ENCODE measurements at places on chromosomes 6 and 20.

GRCh38 chr6:34341481-34341971, 50.9 kb downstream of the NUDT3 start:
- no peak for DNase-seq

GRCh38 chr6:70764706-70765105, 97.0 kb downstream of the SMAP1 start:
- no peak for DNase-seq

DNA sequence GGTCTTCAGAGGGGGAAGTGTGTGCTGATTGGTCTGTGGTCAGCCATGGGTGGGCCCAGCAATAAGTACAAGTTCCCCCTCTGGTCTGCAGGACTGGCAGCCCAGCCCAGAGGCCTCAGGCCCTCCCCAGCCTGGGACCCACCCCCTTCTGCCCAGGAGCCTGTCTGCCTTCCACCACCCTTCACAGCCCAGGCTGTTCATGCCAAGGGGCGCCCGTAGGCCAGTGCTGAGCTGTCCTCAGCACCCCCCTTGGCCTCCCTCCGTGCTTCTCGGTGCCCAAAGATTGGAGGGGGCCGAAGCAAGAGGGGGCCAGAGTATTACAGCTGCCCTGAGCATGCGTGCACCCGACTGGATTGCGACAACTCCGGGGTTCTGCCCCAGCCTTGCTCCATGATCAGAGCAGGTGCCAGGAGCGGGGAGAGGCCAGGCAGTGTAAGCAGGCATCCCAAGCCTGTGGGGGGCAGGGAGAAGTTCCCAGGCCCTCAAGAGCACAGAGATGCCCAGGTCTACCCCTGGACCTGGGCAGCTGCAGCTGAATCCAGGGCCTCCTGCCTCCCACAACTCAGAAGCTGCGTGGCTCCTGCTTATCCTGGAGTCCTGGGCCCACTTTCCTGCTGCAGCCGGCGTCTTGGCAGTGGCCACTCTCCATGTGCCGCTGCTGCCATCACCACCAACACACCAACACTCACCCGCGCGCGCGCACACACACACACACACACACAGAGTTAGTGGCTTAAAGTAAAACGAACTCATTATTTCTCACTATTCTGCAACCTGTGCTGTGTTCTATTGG, 33.3 kb downstream of the CST9L start:
- no peak for DNase-seq

DNA sequence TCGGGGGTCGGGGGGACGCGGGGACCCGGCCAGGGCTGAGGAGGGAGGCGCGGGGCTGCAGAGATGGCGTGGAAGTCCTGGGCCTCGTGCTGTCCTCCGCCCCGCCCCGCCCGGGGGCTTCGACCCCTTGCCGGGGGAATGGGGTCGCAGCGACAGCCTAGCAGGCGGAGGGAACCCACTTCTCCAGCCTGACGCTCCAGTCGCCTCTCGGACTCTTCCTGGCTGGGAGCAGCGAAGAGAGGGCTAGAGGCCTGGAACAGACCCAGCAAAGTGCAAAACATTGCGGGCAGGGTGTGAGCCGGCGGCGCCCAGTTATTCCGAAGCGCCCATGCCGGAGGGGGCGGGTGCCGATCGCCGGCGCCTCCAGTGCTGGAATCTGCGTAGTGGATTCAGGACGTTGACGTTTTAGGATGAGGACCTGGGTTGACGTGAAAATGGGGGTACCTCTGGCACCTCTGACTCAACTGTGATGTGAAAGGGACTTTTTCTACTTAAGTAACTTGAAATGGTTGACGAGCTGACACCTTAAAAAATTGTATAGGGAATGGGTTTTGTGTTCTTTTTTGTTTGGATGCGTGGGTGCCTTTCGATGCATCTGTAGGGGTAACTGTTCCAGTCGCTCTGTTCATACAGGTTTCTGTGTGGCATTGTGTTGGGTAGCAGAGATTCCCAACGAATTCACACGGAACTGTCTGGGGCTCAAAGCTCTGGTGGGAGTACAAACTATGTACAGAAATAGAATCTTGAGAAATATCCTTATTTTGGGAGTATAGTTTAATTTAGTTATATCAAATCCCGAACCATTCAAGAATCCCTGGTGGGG, 1.4 kb downstream of the SLC35F1 start:
- DNase-seq: no peak

DNA sequence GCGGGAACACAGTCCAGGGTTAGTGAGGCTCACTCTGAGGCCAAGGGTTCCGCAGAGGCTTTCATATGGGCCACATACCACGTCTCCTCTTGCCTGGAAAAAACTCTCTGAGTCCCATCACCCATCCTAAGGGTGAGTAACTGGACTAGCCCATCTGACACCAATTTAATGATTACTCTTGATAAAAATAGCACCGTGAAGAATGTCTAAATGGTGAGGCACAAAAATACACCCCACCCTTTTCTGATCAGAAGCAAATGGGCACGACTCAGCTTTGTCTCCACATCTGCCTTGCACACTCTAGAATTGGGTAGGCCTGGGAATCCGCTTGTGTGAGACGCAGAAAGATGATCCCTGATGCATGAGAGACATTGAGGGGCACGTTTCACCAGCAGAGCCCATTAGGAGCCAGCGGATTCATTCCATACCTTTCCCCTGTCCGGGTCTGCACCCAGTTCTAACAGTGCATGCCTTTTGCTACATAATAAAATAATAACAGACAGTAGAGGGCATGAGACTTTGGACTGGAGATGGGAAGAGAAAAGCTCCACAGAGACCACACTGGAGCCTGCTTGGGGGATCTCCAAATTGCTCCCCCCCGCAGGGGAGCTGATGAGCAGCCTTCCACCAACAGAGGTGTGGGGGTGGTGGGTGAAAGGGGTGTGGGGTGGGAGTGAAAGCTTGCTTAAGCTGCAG, 110.0 kb upstream of the KCNK16 start:
- no peak for DNase-seq

DNA sequence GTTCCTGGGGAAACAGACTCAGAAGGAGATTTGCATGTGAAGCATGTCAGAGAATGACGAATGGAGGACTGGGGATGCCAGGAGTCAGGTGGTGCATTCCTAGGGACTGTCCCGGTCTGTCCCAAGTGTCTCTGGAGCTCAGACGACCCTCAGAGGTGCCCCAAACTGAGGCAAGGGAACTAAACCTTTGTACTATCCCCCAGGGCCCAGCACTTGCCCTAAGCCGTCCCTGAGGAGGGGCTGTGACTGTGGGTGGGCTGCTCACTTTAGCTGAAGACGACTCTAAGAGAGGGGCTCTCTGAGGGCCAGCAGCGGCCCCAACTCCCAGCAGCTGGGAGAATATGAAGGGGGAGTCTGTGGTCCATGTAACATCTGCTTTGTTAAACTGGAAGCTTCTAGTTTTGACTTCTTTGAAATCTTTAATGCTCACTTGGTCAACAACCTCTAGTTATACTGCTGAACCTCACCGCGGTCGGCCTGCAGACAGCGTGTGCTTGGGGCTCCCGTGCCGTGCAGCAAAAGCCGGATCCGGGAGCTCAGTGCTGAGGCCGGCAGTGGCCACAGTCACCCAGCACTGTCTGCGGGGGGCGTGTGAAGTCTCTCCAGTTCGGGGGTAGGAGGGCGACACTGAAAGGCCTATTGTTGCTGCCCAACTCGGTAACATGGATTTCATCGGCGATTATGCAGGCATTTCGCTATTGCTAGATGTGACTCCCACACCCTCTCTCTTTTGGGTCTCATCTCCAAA, 34.2 kb downstream of the TUBB2B start:
- peak; percentile 60 for DNase-seq

DNA sequence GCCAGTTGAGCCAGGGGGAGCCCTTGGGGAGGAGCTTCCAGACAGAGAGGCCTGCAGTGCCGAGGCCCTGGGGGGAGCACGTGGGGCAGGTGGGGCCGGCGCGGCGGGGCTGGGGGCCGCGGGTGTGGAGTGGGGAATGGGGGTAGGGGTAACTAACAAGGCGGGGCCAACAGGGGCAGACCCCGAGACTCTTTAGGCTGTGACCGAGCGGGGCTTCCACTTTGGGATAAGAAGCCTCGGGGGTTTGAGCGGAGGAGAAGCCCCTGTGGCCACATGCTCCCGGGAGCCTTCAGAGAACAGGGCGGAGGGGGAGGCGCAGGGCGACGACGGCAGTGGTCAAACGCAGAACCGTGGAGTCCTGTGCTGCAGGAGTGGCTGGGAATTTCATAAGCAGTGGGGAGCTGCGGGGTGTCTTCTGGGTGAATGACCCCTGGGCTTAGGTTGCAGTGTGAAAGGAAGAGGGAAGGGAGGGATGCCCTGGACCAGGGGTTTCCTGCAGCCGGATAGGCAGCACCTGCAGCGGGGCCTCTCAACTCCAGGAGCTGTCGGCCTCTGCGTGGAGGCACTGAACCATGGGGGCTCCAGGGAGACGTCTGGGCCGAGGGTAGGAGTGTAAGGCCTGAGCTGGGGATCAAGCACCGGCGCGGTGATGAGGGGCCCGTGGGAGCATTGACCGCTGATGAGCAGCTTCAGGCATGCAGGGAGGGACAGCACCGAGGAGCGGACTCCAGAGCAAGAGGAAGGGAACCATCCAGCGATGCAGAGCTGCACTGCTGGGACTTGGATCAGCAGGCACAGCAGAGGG, 121.0 kb downstream of the SYNDIG1 start:
- DNase-seq: peak; percentile 44

- no peak for DNase-seq
Observed at GRCh38 chr6:41519745-41520699, 26.2 kb upstream of the FOXP4 start.

DNA sequence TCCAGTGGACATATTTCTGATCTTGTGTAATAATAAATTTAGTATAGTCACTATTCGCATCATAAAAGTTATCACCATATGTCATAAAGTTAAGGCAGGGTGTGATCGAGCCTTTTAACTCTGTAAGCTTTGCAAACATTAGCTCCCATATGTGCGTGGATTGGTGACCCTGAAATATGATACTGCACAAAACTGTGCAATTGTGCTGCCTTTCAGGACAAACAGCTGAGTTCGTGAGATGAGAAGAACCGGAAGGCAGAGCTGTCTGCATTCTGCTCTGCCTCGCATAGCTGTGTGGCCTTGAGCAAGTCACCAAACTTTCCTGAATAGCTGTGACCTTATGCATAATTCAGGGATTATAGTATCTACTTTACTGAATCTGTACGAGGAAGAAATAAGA, 3.2 kb upstream of the PLEKHG1 start:
- no peak for DNase-seq

DNA sequence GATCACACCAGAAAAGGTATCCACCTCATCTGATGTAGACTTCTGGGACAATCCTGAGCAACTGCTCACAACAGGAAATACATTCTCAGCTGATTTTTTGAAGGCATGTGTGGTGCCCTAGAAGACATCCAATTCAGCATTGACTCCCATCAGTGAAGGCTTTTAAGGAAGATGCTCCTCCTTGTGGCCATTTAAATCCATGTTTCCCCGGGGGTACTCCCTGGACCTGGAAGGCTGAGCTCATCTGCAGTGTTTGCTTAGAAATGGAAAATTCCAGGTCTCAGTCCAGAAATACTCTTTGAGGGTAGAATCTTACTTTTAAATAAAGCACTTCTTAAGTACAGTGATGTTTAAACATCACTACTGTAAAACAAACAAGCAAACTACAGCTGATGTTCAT, 195.5 kb upstream of the PDE10A start:
- no peak for DNase-seq

DNA sequence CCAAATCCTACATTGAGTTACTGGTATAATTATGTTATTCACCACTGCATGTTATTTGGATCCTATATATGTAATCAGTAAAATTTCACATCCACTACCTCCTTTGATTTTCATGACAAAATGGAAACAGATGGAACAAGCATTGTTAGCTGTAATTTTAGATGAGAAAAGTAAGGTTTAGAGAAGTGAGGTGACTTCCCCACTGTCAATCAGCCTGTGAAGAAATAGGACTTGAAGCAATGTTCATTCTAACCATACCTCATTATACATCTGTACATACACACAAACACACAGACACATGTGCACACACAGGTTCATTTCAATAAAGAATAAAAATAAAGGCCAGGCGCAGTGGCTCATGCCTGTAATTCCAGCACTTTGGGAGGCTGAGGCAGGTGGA, 23.7 kb upstream of the QKI start:
- DNase-seq: no peak

DNA sequence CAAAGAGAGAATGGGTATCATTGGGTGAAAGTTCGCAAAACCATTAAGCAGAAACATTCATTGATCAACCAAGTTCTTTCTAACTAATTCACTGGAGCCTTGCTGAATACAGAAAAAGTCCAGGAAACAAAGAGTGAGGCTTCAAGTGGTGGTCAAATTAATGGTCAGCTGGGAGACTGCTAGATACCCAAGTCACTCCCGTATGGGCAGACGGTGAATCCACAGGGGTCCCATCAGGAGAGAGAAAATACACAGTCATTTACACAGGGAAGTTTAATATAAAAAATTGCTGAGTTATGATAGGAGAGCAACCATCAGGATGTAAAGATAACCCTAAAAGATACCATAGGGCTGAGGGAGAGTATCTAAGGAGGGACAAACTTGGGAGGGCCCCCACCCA, 198.7 kb upstream of the DTNBP1 start:
- no peak for DNase-seq

- no peak for DNase-seq
Observed at GRCh38 chr6:167789358-167789757, 37.4 kb upstream of the AFDN start.

DNA sequence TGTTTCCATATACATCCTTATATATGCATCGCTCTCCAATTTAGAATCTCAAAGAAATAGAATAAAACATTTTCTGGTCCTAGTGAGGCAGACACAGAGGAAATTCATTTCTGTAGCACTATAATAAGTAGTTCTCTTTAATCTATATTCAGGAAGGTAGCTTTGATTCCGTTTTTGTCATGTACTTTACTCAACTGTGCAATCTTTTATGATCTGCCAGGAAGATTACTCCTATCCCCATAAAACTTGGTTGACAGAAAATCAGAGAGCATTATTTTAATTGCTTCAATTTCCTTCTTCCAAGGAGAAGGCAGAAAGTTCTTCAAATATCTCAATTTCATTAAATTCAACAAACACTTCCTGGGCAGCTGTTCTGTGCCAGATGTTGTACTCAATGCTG, 10.6 kb upstream of the CLIC5 start:
- DNase-seq: no peak

GRCh38 chr6:125722886-125723285, 26.5 kb upstream of the HEY2 start:
- DNase-seq: no peak

DNA sequence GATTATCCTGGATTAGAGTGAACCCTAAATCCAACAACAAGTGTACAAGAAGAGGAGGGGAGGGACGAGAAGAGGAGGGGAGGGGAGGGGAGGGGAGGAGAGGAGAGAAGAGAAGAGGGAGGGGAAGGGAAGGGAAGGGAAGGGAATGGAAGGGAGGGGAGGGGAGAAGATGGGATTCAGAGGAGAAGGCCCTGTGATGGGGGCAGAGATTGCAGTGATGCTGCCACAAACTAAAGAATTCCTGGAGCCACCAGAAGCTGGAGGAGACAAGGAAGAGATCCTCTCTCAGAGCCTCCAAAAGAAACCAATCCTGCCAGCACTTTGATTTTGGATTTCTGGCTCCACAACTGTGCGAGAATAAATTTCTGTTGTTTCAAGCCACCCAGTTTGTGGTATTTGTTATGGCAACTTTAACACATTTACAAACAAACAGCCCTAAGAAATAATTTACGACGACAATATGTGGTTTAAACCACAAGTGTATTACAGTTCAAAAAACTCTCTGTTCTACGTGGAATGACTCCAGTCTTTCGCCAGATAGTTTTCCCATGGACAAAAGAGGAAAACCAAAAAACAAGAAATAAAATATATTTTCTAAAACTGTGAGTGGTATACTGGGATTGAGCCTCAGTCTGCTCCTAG, 235.4 kb downstream of the HDGFL1 start:
- DNase-seq: no peak

All from ecto neural progenitor cell (in vitro differentiated cells).